Activated naive CD8-positive, alpha-beta T cell treated with anti-CD3 and anti-CD28 coated beads, Interleukin-2, amount 50 U/mL, for 24 hours (primary cell): ENCODE measurements at places on chromosomes 12 and 14.

- no peak overlapping the region for H3K27ac ChIP-seq
- no peak overlapping the region for H3K4me3 ChIP-seq
- DNase-seq, result no peak
- no peaks in the 10 kb centered on the region for H3K4me1 ChIP-seq
These were observed 55.3 kb downstream of the RPL10L start for GRCh38 chr14:46596236-46596635.

DNA sequence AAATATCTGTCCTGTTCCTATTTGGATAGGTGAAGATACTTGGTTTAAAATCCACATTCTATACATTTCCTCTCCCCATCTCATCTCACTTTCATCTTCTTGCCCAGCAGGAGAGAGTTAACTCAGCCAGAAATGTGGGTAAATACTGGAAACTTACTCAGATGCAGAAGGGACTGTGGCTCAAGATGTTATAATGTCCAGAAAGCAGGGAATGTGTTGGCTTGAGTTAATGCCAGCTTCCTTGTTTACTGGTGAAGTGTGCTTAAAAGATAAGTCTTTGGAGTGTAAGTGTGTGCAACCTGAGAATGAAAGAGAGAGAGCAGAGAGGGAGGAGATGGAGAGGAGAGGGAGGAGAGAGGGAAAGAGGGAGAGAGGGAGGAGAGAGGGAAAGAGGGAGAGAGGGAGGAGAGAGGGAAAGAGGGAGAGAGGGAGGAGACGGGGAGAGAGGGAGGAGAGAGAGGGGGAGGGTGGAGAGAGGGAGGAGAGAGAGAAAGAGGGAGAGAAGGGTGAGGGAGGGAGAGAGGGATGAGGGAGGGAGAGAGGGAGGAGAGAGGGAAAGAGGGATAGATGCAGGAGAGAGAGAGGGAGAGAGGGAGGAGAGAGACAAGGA lies 22.0 kb upstream of the SNRPF start:
- peaks cover 12% of the 10 kb centered on the region for H3K27me3 ChIP-seq
- H3K4me3 ChIP-seq, result no peak overlapping the region
- peaks cover 5% of the 10 kb centered on the region for H3K4me1 ChIP-seq
- no peaks in the 10 kb centered on the region for H3K36me3 ChIP-seq
- DNase-seq, result no peak
- H3K27ac ChIP-seq, result no peak overlapping the region

DNA sequence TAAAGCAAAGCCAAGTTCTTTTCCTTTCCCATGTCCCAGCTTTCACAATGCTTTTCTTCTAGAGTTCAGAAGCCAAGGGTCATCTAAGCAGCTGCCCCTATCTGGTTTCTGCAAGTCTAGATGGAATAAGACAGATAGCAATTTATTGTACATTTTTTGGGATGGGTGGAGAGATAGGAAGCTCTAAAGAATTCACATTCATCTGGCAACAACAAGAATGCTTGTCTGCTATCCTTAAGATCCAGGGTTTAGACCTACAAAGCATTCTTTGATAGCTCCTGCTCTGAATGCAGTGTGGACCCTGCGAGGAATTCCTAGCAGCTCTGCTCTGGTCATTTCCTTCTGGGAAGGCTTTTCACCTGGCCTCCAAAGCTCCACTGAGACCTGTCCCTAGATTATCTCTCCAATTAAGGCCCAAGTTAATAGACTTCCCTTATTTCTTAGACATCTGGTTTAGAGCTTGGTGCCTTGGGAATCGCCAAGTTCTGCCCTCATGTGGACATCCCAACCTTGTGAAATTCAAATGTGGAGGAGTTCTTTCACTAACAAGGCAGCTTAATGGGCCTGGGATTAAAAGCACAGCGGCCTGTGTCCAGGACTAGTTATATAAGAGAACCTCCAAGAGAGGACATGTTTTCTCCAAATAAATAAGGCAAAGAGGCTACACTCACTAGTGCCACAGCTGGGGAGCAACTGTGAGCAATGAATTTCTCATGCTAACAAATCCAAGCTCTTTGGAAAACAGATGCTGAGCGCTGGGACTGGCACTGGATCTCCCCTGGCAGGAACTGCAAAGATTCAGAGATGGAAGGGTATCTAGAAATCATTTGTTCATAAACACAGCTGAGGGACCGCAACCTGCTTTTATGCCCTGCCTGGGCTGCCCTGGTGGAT lies 384.5 kb upstream of the DDHD1 start:
- peaks cover 3% of the 10 kb centered on the region for H3K27me3 ChIP-seq
- no peak overlapping the region for H3K4me3 ChIP-seq
- no peak overlapping the region for H3K27ac ChIP-seq

GRCh38 chr12:39835517-39836489 lies 216.2 kb upstream of the ABCD2 start:
- no peak overlapping the region for H3K27ac ChIP-seq
- H3K36me3 ChIP-seq, result no peaks in the 10 kb centered on the region

DNA sequence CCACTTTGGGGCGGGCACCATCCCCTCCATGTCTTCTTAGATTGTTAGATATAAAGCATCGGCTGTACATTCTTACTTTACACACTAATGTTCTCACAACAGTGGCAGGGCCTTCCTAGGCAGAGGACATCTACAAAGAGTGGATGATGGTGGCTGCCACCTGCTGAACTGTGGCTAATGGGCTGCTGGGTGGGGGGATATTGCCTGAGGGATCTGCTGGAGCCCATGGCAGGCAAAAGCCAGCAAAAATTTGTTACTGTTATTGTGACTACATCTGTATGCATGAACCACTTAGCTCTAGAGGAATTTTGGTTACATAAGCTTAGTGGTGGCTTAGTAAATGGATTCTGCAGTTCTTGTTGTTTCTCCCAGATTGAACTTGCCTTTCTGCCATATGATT lies 52.6 kb downstream of the DIP2B start:
- no peak for DNase-seq
- H3K4me3 ChIP-seq, result no peak overlapping the region
- peak overlapping the region; percentile 67 for H3K27ac ChIP-seq
- H3K4me1 ChIP-seq, result peaks cover 63% of the 10 kb centered on the region

GRCh38 chr12:54337854-54338650 lies 13.1 kb downstream of the COPZ1 start:
- peaks cover 19% of the 10 kb centered on the region for H3K36me3 ChIP-seq
- DNase-seq, result no peak
- H3K4me1 ChIP-seq, result peaks cover 7% of the 10 kb centered on the region

DNA sequence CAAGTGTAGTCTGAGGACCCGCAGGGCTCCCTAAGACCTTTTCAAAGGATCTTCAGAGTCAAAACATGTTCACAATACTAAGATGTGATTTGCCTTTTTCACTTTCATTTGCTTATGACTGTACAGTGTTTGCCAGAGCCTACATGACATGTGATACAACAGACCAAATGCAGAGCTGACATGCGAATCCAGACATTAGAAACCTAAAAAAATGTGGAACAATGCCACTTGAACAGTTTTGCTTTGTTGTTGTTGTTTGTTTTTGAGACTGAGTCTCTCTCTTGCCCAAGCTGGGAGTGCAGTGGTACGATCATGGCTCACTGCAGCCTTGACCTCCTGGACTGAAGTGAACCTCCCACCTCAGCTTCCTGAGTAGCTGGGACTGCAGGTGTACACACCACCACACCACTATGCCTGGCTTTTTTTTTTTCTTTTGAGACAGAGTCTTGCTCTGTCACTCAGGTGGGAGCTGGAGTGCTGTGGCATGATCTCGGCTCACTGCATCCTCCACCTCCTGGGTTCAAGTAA lies 5.3 kb upstream of the RAB35 start:
- no peak overlapping the region for H3K4me3 ChIP-seq
- peaks cover 18% of the 10 kb centered on the region for H3K36me3 ChIP-seq
- H3K4me1 ChIP-seq, result peaks cover 84% of the 10 kb centered on the region

GRCh38 chr12:113186033-113186365 lies 478 bp downstream of the RITA1 start:
- H3K27me3 ChIP-seq, result no peaks in the 10 kb centered on the region
- peaks cover 48% of the 10 kb centered on the region for H3K4me1 ChIP-seq
- H3K4me3 ChIP-seq, result peak overlapping the region; percentile 98
- no peak for DNase-seq
- peak overlapping the region; percentile 96 for H3K27ac ChIP-seq
- peaks cover 32% of the 10 kb centered on the region for H3K36me3 ChIP-seq

DNA sequence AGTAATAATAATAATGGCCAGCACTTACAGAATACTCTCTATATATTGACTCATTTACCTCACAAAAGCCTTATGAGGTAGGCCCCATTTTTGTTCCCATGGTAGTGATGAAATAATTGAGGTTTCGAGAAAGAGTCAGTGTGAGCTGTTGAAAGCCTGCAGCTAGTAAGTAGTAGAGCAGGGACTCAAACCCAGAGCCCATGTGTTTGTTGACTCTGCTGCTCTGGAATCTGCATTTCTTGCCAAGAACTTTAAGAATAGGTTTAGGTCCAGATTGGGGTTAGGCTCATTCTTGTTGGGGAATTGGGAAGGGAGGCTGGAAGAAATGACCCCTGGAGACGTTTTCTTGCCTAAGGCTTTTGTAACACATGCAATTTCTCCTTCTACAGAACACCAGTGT lies 27.9 kb downstream of the DYRK4 start:
- DNase-seq, result no peak
- H3K27me3 ChIP-seq, result no peaks in the 10 kb centered on the region
- H3K4me3 ChIP-seq, result no peak overlapping the region
- H3K4me1 ChIP-seq, result no peaks in the 10 kb centered on the region
- H3K27ac ChIP-seq, result no peak overlapping the region

- peaks cover 32% of the 10 kb centered on the region for H3K36me3 ChIP-seq
- no peak for DNase-seq
- H3K27ac ChIP-seq, result no peak overlapping the region
- H3K4me1 ChIP-seq, result peaks cover 9% of the 10 kb centered on the region
- no peaks in the 10 kb centered on the region for H3K27me3 ChIP-seq
- H3K4me3 ChIP-seq, result no peak overlapping the region
These were observed 84.8 kb downstream of the EEA1 start for GRCh38 chr12:92844151-92844763.

DNA sequence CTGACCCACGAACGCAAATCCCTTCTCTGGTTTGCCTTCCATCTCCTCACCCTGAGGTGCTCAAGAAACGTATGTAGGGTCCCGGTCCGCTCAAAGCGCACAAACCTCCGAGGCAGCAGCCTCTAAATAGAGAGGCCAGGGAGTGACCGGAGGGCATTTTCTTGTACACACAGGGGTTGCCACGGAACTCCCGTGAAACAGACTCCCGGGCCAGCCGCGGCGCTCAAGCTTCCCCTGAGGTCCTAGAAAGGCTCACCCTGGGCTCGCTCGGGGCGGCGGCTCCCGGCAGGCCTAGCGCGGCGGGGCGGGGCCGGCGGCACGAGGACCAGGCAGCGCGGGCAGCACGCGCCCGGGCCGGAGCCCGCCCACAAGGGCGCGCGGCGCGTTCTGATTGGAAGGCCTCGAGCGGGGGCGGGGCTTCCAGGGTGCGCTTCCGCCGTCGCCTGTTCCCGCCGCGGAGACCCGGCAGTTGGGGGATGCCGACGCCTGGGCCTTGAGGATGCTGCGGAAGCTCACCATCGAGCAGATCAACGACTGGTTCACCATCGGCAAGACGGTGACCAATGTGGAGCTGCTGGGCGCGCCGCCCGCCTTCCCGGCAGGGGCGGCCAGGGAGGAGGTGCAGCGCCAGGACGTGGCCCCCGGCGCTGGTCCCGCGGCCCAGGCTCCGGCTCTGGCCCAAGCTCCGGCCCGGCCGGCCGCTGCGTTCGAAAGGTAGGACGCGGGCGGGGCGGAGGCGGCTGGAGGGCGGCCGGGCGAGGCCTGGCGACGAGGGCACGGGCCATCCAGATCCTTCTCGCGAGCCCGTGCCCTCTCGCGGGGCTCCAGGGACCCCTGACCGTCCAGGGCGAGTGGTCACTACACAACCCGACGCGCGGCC lies at the start of gene TDRD9:
Gene TDRD9, plus strand, starts transcription at position 446 of the 880 bp plus-strand sequence. Its CDS starts 54 bp downstream, at position 500.
- H3K27ac ChIP-seq, result no peak within 1 kb of the TSS
- DNase-seq, result no peak
- H3K4me3 ChIP-seq, result no peak within 1 kb of the TSS
- no peaks in the 10 kb centered on the region for H3K36me3 ChIP-seq

GRCh38 chr14:96934638-96935330 lies 137.6 kb downstream of the VRK1 start:
- H3K27me3 ChIP-seq, result no peaks in the 10 kb centered on the region
- H3K27ac ChIP-seq, result no peak overlapping the region
- no peak for DNase-seq
- H3K36me3 ChIP-seq, result peaks cover 2% of the 10 kb centered on the region
- H3K4me3 ChIP-seq, result no peak overlapping the region
- H3K4me1 ChIP-seq, result no peaks in the 10 kb centered on the region

DNA sequence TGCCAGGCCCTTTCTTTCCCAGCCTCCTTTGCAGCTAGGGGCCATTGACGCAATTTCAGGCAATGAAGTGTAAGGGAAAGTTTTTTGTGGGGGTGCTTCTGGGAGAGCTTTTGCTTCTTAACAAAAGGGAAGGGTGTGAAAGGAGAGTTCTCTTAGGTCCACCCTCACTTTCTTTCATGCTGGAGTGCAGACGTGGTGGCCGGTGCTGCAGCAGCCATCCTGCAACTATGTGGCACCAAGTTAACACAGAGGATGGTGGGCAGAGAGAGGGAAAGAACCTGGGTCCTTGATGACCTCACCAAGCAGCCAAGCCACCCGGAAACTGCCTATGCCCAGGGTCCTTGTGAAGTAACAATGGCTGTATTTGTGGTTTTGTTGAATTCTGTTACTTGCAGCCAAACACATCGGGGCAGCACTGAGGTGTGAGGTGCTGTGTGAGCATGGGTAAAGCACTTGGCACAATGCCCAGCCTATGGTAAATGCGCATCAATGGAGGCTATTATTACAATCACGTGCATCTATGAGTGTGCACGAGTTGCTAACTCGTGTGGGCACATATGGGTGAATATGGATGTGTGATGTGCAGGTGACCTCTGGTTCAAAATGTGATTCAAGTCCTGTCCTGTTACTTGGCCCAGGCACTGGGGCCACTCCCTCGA lies 122.6 kb downstream of the CALM1 start:
- H3K36me3 ChIP-seq, result no peaks in the 10 kb centered on the region
- no peaks in the 10 kb centered on the region for H3K27me3 ChIP-seq
- DNase-seq, result no peak
- no peak overlapping the region for H3K4me3 ChIP-seq

DNA sequence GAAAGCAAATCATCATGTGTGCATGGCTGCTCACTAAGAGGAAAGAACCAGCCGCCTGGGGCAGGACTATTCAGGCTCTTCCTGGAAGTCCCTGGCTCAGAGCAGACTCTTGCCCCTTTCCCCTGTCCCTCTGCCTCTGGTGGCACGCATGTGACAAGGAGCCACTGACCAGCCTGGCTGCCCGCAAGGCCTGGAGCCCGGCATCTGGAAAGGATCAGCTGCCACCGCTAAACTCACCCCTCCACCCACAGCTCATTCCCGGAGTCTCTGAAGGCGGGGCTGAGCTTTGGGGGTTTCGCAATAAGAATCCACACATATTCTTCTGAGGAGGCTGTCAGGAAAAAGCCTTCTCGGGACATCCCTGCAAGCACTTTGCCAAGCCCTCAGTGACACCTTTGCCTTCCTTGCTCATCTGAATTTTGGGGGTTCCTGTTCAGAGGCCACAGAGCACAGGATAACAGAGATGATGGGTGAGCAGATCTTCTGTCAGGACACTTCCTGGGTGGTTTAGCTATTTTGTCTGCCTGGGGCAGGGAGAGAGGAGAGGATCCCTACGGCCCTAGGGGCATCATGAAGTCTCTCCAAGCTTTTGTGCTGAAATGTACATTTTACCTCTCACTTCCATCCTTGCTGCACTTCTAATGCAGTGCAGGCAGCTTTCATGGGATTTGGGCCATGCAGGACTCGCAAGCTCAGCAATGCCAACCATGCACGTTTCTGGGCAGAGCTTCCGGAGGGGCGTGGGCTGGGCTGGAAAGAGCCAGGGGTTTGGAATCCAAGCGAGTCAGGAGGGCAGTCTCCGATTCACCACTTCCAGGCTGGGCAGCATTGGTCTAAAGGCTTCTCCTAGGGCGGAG lies 124.8 kb upstream of the MAP1LC3B2 start:
- no peaks in the 10 kb centered on the region for H3K4me1 ChIP-seq
- H3K36me3 ChIP-seq, result no peaks in the 10 kb centered on the region
- H3K27ac ChIP-seq, result no peak overlapping the region
- H3K27me3 ChIP-seq, result peaks cover 2% of the 10 kb centered on the region
